Regular cardiac myocyte (primary cell): ENCODE measurements at places on chromosomes 1 and 21. TPM values are rescaled to one million over a fixed set of nuclear protein-coding genes. Genes with fewer than 3 reads are reported as not detected.

The RNU1-4 gene
- under 0.01 TPM in 2 replicates for total RNA-seq

The S100A3 gene
- total RNA-seq = 2.8 and 4.6 TPM in 2 replicates

The EDARADD gene
- under 0.01 and 0.19 TPM in 2 replicates for total RNA-seq

The MTF2 gene
- 15.8 and 24.5 TPM in 2 replicates for total RNA-seq

The PRELP gene
- under 0.01 and 1.1 TPM in 2 replicates for total RNA-seq

The PGLYRP3 gene
- not detected in 2 replicates for total RNA-seq

The SLC50A1 gene
- total RNA-seq = 26.6 and 27.3 TPM in 2 replicates

The NR1I3 gene
- total RNA-seq = not detected in 2 replicates

The AMIGO1 gene
- 0.58 and 1.7 TPM in 2 replicates for total RNA-seq
